Activated T-cell treated with anti-CD3 and anti-CD28 coated beads for 24 hours (primary cell): ENCODE measurements at places on chromosomes 5 and 9.

- no peak for DNase-seq
Observed at GRCh38 chr5:95555553-95555952, 652 bp downstream of the ARSK start.

DNA sequence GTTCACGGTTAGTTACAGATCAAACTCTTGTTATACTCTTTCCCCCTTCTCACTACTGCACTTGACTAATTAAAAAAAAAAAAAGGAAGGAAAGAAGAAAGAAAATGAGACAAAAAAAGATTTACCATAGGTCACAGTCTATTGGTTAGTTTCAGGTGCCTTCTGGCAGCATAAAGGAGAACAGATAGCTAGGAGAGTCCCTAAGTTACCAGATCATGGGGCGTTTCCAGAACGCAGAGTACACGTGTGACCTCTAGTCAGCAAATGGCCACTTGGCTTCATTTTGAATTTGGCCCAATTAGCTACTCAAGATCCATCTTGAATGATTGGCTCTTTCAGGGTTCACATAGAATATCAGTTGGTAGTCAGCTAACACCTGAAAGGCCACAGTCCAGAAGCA, 20.3 kb upstream of the TMEM171 start:
- no peak for DNase-seq

DNA sequence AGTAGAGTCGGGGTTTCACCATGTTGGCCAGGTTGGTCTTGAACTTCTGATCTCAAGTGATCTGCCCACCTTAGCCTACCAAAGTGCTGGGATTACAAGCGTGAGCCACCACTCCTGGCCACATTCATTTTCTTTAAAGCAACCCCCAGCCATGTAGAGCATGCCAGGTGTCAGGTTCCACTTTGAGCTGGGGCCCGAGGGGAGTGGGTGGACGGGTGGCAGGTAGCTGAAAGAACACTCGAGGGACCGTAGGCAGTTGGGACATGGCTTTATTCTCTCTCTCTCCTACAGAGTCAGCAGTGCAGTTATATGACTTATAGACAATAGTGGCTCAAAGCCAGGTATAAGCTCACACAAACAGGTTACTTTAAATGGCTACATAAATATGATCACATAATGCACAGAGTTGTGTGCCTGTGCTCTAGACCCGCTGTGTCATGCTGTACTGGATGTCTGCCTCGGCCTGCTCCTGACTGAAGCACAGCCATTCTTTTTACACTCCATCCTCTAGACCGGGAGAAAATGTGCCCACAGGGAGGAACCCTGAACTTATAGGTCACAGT, 60.5 kb upstream of the FAM120A start:
- DNase-seq: no peak

GRCh38 chr5:107483231-107484024, 187.3 kb downstream of the EFNA5 start:
- DNase-seq: no peak

DNA sequence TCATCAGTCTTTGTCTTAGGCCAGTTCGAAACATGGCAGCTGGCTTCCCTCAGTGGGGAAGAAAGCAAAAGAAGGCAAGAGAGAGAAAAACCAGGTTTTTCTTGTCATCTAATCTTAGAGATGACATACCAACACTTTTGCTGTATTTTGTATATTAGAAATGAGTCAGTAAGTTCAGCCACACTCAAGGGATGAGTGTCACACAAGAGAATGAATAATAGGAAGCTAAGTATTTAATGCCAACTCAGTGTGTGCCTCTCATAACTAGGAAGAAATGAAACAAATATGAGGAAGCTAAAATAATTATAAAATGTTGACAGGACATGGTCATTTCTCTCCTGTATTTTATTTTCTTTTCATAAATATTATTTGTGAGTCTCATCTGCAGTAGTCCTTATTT, 65.3 kb downstream of the CDH12 start:
- no peak for DNase-seq

GRCh38 chr9:136086951-136087740, 7.9 kb downstream of the NACC2 start:
- DNase-seq: no peak

DNA sequence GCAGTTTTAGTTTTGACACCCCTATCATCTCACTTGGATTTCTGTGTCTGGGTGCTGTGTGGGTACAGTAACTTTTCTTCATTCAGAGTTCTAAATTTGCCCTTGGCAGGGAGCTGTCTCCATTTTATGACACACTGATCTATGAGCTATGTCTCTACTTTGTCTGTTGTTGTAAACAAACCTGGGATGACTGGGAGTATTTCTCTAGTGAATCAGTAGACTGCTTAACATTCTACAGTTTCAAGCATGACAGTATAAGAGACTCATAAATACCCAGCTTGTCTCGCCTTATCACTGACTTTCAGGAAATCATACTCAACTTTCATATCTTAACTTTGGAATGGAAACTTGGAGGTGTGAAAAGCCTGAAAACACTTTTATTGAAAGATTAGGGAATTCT, 212.1 kb upstream of the NUDT12 start:
- DNase-seq: no peak

DNA sequence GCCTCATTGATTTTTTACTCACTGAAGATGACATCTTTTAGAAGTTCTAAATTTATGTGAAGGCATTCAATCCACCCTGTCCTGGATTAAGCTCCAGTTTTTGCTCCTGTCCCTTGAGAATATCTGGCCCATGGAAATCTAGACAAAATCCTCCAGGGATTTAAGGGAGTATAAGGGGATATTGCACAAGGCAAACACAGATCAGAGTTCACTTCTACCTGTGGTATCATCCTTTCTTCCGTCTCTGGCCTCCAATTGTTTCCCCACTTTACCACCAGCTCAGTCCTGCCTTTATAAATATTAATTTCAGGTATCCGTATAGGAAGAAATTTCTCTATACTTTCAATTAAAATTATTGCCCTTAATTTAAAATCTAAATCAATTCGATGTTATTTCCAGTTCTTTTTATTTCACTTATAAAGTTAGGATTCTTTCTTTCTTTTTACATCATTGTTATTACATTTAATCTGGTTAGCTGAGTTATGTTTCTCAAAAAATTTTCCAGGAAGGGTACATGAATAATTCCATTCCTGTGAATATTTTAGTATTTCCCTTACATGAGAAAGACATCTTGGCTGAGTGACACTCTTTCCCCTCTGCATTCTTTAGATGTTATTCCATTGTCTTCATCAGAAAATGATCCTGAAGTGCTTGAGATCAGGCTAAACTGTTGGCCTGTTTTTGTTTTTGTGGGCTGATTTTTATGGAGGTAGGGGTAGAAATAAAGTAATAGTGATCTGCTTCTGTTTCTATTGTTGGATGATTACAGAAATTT, 194.3 kb upstream of the MAP3K1 start:
- no peak for DNase-seq

DNA sequence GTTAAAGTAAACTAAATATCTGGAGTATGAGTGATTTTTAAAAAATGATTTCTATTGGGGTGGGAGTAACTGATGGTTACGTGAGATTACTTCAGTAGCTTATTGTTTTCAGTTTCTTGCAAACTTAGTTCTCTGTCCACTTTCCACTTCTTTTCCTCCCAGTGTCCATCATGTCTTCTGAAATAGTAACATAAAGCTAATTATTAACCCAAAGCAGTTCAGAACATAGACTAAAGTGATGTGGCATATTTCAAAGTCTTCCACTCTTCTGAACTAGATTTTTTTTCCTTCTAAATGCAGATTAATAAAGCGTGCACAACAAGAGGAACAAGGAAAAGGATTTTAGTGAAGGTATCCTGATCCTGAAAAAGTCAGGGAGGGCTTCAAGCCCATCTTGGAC, 114.1 kb downstream of the MAN2A1 start:
- DNase-seq: no peak

DNA sequence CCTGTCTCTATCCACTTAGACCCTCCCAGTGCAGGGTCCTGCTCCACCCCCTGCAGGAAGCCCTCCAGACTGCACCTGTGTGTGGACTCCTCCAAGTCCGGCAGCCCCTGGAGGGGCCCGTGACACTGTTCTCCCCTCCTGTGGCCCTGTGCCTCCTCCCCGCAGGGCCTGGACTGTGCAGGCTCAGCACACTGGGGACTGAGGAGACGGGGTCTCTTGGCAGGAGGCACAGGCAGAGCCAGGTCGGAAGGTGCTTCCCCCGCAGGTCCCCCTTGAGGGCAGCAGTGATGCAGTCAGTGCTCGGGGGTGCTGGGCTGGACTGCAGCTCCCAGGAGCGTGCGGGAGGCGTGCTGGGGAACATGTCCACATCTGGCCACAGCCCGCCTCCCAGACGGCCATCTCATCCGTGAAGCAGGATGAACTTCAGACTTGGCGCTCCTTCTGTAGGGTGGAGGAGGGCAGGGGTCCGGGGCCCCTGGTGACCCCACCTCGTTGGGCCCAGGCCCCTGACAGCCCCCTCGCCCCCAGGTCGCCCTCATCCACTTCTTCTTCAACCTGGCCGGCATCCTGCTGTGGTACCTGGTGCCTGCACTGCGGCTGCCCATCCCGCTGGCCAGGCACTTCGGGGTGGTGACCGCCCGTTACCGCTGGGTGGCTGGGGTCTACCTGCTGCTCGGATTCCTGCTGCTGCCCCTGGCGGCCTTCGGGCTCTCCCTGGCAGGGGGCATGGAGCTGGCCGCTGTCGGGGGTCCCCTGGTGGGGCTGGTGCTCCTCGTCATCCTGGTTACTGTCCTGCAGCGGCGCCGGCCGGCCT, 4.9 kb downstream of the SLC34A3 start:
- no peak for DNase-seq

DNA sequence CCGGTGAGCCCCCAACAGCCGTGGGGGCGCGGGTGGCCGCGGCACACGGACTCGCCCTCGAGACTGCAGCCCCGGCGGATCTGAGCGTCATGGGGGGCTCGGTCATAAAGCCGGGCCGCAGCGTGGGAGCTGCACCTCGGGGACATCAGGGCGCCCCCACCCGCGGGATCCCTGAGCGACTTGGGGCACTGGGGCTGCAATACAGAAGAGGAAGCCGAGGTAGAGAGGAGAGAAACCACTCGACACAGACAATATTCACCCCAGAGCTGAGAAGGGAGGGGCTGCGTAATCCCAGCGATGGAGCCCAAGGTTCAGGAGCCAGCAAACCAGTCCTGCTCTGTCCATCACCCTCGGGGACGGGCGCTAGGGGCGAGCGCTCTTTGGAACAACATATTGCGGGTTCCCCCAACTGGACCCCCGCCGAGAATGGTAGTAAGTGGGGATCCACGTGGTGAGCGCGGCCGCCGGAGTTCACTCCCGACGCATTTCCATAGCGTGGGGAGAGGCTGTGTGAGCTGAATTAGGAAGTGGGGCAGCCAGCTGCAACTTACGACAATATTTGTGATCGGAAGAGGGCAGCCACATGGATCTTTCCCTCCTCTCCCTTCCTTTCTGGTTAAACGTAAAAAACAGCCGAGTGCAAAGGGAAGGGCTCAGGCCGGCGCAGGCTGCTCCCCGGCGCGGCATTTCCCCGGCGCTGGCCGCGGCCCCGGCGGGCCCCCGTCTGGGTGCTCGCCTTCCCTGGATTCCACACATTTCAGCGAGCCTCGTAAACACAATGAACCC, 9.9 kb downstream of the PTCH1 start:
- DNase-seq: no peak

DNA sequence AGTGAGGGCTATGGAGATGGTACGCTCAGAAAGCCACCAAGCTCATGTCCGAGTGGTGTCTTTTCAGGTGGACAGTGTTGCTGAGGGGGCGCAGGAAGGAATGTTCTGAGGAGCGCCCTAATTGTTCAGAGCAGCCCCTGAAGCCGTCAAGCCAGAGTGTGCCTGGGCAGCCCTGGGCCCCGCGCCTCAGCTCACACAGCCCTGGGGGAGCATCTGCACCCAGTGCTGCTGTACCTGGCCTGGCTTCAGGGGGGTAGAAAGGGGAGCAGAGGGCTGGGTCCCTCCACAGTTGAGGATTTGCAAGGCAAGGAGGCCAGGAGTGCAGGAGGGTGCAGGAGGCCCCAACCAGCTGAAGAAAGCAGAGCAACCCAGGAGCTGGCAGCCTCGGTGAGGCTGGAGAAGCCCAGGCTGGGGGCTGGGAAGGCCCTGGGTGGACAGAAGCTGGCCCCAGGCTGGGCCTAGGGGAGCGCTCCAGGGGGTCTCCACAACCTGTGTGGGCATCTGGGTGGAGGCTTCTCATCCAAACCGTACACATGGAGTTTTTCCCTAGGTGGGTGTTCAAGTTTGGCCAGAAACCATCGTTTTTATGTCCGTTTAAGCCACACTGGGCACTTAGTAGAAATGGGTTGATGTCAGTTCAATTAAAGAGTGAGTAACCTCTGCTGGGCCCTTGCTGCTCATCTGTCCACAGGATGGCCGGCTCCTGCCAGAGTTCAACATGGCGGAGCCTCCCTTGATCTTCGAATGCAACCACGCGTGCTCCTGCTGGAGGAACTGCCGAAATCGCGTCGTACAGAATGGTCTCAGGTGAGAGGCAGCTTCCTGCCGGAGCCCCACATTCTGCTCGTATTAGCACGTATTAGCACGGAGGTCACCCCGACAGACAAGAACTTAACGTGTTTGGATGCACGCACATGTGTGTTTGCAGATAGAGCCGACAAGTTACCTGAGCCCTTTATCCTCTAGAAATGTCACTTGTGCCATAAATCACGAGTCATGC, 62.0 kb upstream of the CACNA1B start:
- no peak for DNase-seq

GRCh38 chr5:86806206-86806605, 188.5 kb downstream of the COX7C start:
- DNase-seq: no peak

GRCh38 chr5:108730617-108731340, 16.9 kb upstream of the FER start:
- no peak for DNase-seq

DNA sequence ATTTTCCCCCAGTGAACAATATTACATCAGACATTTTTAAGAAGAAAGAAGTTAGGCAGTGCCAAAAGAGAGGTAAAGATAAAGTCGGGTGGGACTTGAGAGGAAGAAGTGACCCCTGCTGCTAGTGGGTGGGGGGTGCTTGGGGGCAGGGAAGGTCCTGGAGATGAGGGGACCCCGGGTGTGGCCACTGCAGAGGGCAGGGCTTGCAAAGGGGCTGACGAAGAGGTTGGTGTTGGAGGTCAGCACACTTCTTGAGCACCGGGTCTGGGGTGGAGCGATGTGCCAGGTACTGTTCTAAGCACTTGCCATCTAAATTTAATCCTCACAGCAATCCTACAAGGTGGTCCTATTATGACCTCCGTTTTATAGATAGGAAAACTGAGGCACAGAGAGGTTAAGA, 62.0 kb downstream of the AMBP start:
- no peak for DNase-seq

- DNase-seq: no peak
Observed at GRCh38 chr9:4666042-4666699, at the start of gene SPATA6L. SPATA6L (minus strand) TSS chr9:4666480; CDS start chr9:4666250, 230 bp downstream.

DNA sequence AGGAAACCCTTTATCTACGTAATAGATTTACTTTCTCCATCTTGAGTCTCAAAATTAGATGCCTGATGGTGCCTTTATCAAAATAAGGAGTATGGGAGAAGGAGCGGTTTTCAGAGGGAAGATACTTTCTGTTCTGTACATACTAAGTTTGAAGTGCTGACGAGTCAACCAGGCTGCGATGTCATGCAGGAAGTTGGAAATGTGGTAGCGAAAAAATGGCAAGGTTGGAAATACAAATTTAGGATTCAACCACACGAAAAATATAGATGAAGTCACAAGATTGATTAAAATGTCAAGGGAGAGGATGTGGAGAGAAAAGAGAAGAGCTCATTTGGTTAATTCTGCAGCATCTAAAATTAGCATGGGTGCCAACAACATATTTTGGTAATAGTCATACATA, 129.5 kb downstream of the FOXD1 start:
- DNase-seq: no peak
